A172 (cell line): ENCODE measurements at places on chromosomes 11 and 22. TPM values are rescaled to one million over a fixed set of nuclear protein-coding genes. Genes with fewer than 3 reads are reported as not detected.

- DNase-seq: peak; percentile 6
Measured at GRCh38 chr11:90220391-90220790, 2.5 kb downstream of the CHORDC1 start.

Gene MOB2
- total RNA-seq: 22.4 and 25.8 TPM in 2 replicates

- peak; percentile 56 for DNase-seq
Measured at GRCh38 chr11:76810151-76810853, 27.1 kb downstream of the TSKU start.

DNA sequence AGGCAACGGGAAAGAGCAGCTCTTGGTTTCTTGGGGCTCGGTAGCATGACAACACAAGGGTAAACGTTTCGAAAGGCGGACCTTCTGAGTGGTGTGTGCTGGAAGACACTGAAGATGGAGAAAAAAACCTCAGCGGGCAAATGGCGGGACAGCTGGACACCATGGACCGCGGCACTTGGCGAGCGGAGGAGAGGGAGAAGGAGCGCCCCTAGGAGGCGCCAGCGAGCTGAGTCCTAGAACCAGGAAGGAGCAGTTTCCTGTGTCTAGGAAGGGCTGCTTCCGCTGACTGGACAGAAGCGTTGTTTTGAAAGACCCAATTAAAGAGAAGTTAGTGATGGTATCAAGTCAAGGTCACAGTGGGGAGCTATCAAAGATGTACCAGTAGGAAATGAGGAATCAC lies 44.0 kb upstream of the OPCML start:
- DNase-seq: peak; percentile 10

Gene GRIK4
- not detected in 2 replicates for total RNA-seq

GRCh38 chr11:15806217-15806616 lies 550.1 kb downstream of the SOX6 start:
- no peak for DNase-seq

GRCh38 chr11:77187111-77187750 lies 59.2 kb downstream of the MYO7A start:
- no peak for DNase-seq
